NCI-H345 (cell line): ENCODE measurements at places on chromosomes 2 and 18.
A peak's percentile ranks its signal among the peaks of the same experiment; 100 is the strongest.

DNA sequence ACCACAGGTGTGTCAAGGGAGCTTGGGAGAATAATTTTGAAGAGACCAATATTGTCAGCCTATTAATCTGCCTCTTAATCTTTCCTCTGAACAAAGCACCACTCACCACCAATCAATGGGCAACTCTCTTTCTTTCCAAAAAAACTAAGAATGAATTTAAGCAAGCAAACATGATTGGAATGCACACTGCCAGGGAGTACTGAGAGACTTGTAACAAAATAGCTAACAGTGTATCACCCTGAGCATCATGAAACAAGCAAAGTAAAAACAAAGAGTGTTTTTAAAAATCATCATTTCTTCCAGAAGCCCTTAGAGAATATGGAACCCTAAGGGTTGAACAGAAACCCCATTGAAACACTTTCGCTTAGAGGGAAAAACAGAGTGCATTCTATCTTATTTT, 299.7 kb downstream of the DSEL start:
- no peak for DNase-seq

- peak; percentile 73 for DNase-seq
Observed at GRCh38 chr2:209771474-209772289, at the start of gene UNC80. UNC80 (plus strand) TSS chr2:209771832; CDS start chr2:209772073, 241 bp downstream.

- no peak for DNase-seq
Observed at GRCh38 chr2:239605976-239606375, 205.2 kb upstream of the HDAC4 start.

- peak; percentile 49 for DNase-seq
Observed at GRCh38 chr2:25566094-25566493, 107.3 kb downstream of the DTNB start.

DNA sequence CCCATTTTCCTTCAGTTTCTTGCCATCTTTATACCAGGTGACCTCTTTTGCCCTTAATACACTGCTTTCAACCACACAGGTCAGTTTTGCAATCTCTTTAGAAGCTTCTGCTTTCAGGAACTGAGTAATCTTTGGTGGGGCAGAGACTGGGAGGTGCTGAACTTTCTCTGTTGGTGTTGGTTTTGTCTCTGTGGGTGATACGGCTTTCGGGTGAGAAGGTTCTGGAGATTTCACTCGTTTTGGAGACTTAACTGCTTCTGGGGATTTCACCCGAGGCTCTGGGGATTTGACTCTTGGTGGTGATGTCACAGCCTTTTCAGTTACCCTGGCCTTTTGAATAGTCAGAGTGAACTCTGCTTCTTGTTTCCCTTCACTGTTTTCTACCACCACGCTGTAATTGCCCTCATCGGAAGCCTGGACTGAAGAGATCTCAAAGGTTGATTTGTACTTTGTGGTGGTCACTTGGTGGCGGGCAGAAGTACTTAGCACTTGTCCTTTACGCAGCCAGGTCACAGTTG, 50.4 kb downstream of the PLEKHA3 start:
- DNase-seq = no peak

- no peak for DNase-seq
Observed at GRCh38 chr2:203714112-203714511, 7.7 kb downstream of the CD28 start.

DNA sequence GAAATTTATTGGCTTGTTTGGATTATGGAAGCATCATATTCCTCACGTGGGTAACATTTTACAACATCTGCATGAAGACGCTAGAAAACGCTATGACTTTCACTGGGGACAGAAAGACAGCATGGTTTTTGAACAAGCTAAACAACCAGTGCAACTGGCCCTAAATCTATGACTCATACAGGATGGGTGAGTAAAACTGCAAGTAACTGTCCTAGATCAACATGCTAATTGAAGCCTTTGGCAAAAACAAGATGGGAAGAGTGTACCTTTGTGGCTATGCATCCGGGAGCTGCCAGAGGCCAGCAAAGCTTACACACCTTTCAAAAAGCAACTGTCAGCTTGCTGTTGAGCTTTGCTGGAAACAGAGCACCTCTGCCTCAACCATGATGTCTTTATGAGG, 1096.0 kb upstream of the DDX18 start:
- no peak for DNase-seq

DNA sequence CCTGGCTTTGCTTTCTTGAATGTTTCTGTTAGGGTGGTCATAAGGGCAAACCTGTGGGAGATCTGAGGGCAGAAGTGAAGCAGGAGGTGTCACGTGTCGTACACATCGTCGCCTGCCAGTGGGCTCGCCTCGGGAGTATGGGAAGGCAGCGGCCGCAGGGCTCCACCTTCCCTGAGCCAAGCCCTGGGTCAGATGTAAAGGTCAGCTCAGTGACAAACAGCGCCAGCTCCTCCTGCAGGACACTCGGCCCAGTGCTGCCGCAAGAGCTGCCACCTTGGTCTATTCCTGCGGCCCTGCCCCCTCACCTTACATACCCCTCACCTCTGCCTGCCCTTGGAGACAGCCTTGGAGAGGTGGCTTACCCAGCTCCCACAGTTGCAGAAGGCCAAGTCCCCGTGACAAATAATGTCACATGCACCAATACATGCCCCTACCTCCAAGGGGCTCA, 64.2 kb downstream of the PSMG2 start:
- DNase-seq = no peak

- no peak for DNase-seq
Observed at GRCh38 chr2:26652361-26653041, 11.3 kb upstream of the CIB4 start.

DNA sequence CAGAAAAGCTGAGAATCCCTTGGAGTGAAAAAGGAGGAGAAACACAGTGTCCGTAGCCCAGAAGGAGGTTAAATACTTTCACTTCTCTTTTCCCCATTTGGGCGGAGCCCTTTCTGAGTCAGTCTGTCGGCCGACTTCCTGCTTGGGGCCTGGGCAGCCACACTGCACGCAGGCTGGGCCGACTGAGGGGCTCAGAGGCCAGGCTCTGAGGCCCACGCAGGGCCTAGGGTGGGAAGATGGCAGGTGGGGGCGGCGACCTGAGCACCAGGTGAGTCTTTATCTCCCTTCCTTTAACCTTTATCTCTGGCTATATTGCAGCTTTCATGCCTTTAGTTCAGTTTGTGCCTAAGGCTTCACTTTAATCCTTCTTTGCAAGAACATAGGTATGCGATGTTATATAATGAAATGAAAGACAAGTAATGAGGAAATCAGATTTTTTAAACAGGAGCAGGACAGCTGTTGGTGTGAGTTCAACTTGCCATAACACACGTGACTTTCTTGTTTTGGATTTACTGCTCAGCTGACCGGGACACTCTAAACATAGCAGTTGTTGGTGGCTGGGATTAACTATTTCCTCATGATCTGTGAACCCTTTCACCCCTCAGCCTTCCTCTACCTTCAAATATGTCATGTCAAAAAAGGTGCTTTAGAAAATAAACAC, at the start of gene SP100:
SP100 (plus strand) TSS at position 141 of the 661 bp plus-strand sequence; CDS start at position 237, 96 bp downstream.
- DNase-seq = no peak

GRCh38 chr2:151103551-151103950, 158.1 kb downstream of the RBM43 start:
- no peak for DNase-seq

DNA sequence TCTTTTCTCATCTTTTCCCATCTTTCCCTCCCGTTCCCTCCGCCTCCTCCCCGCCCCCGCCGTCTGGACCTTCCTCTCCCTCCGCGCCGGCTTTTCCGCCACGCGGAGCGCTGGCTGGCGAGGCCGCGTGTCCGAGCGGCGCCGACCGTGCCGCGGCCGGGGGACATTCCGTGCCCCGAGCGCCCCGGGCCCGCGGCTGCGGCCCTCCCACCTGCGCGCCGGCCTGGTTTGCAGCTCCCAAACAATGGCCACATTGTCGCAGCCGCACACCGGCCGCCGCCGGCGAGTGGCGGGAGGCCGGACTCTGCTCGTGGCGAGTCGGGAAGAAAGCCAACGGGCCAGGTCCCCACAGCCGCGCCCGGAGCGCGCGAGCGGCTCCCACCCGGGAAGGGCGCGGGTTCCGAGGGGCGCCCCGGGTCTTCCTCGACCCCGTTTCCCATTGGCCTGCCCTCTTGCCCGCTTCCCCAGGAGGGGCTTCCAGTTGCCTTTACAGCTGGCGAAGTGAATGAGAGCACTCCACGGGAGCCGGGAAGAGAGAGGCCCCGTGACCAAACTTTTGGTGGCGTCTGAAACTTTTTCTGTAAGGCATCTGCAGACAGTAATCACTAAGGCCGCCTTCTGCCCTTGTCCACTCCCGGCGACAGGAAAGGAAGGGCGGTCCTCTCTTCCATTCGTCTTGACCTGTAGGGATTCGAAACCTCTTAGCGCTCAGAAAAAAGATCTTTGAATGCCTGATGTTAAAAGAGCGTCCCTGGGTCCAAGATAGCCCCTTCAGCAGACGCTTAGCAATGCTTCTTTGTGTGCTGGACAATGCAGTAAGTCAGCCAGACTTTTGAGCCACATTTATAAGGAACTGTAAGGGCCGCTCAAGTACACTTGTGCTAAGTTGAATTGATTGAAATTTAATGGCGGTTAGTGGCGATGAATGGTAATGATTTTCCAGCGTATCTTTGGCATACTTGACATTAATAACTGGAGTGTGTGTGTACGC, 6.2 kb downstream of the GLI2 start:
- DNase-seq = peak; percentile 11

DNA sequence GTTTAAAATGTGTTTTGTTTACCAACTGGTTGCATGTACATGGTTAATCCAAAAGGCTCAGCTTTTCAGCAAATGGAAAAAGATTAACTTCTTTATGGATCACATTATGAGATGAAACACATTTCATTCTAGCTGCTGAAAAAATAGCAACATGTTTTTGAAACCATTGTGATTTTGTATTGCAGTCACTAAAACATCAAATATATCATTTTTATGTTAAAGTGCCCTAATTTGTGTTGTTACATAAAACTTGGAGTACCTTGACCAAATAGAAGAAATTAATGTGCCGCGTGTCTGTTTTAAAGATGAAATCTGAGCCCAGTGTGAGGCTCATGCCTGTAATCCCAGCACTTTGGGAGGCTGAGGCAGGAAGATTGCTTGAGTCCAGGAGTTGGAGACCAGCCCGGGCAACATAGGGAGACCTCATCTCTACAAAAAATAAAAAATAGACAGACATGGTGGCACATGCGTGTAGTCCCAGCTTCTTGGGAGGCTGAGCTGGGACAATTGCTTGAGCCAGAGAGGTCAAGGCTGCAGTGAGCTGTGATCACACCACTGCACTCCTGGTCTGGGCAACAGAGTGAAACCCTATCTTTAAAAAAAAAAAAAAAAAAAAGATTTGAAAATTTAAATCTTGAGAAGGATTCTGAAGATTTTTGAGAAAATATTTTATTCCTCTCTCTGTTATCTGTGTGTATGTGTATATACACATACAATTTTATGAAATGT, 96.6 kb downstream of the FMNL2 start:
- no peak for DNase-seq

DNA sequence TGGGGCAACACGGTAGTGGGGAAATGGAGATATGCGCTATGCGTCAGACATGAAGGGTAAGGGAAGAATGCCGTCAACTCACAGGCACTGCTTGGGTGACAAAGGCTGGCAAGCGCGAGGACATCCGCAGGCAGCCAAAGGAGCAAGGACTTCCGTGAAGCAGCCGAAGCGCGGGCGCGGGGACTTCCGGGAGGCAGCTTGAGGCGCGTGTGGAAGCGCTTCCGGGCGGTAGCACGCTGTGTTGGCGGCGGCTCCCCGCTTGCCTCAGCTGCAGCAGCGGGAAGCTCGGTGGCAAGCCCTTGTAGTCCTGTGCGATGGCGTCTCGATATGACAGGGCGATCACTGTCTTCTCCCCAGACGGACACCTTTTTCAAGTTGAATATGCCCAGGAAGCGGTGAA, at the start of gene PSMA8:
PSMA8 (plus strand) TSS at position 218 of the 400 bp plus-strand sequence; CDS start at position 315, 97 bp downstream.
- DNase-seq = no peak

DNA sequence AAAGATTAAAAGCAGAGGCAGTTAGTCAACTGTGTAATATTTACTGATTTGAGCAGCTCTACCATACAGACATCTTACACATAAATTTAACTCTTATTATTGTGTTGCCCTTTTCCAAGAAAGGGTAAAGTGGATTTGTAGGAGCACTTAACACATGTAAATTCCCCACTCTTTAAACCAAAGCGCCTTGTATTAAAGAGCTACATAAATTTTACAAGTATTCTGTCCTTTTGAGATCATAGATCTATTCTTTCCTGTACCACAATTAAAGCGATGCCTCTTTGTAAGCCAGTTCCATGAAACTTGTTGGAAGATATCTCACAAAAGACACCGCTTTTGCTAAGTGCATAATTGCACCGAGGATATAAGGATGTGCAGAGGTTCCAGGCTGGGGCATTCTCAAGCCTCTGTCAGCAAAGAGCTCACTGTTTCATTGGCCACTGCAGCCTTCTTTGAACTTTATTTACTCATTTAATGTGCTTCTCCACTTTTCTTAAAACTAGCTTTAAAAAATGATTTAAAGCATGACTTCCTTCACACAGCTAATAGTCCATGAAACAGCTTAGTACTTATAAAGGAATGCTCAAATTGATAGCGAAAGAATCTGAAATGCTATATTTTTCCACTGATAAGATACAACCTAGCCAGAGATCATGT, 520.0 kb upstream of the TCF4 start:
- no peak for DNase-seq

DNA sequence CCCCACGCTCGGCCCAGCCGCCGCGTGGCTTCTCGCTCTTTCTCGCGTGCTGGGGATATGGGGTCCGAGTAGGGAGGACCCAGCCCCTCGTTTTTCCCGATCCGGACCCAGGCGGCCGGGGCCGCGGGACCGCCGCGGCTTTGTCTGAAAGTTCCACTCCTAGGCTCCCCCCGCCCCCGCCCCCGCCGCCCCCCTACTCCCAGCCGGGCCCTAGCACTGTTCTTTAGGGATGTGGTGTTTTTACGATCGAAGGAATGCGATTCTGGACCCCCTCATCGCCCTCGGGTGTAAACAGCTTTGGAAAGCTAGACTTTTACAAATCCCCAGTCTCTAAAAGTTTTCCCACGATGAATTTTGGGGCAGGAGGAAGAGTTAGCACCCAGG, 819 bp downstream of the TGIF1 start:
- no peak for DNase-seq

- no peak for DNase-seq
Observed at GRCh38 chr2:112601754-112602153, 17.3 kb downstream of the CHCHD5 start.

DNA sequence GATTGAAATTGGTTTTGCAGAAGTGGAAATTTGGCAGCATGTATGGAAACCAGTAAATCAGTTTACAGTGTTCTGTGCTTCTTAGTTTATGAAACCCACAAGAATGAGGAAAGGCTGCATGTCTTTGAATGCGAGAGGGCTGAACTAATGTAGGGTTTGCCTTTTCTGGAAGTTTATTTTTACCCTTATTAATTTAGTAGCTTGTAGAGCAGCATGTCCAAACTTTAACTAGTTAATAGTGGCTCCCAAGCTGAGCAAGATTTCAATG, 50.4 kb downstream of the LDLRAD4 start:
- DNase-seq = no peak

DNA sequence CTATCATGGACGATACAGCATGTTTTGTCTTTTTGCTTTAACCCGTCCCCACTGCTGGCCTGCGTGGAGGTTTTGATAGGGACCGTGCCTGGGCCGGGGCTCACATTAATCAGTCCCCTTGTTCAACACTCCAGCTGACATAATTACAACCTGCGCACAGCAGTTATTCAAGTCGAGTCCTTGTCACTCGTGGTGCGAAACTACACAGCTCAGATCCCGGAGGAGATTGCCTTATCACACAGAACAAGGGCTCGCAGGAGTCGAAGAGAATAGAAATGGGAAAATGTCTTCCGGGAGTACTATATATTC, 304.4 kb downstream of the ZNF407 start:
- DNase-seq = peak; percentile 68

- no peak for DNase-seq
Observed at GRCh38 chr2:15782769-15783294, 157.5 kb upstream of the MYCN start.

- DNase-seq = no peak
Observed at GRCh38 chr18:26741048-26741447, 124.5 kb downstream of the AQP4 start.

- no peak for DNase-seq
Observed at GRCh38 chr2:144242311-144242710, 277.6 kb downstream of the ZEB2 start.
